ENCODE measurements at places on chromosomes 11 and 22. TPM values are rescaled to one million over a fixed set of nuclear protein-coding genes. Genes with fewer than 3 reads are reported as not detected.
A peak's percentile ranks its signal among the peaks of the same experiment; 100 is the strongest.

DNA sequence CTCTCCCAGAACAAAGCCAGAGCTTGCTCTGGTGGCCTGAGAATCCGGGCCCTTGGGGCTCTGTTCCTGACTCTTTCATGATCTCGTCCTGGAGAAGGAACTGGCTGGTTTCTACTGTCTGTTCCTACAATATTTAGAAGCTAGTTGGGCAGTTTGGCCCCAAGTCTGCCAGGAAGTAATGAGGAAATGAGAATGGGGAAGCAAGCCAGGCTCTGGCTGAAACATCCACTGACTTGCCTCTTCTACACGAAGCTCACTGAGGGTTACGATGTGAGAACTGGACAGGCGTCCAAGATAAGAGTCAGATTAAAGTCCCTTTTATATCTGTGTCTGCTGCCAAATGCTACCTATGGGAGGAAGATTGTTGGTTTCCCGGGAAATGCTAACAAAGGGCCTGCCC is 110.0 kb upstream of the KIRREL3 start:
- no peaks in the 10 kb centered on the region for H3K36me3 ChIP-seq
- no peak for DNase-seq
- no peaks in the 10 kb centered on the region for H3K4me1 ChIP-seq

- no peak overlapping the region for H3K4me3 ChIP-seq
- peaks cover 27% of the 10 kb centered on the region for H3K27me3 ChIP-seq
- H3K27ac ChIP-seq = no peak overlapping the region
- H3K36me3 ChIP-seq = no peaks in the 10 kb centered on the region
- no peak for DNase-seq
- H3K4me1 ChIP-seq = no peaks in the 10 kb centered on the region
These were observed 6.6 kb upstream of the NLRP10 start for GRCh38 chr11:7971846-7972245.

Gene FBLN1
- total RNA-seq = not detected

- H3K4me3 ChIP-seq = no peak overlapping the region
- no peak overlapping the region for H3K27ac ChIP-seq
- H3K36me3 ChIP-seq = no peaks in the 10 kb centered on the region
- H3K27me3 ChIP-seq = peaks cover 9% of the 10 kb centered on the region
- H3K4me1 ChIP-seq = peaks cover 9% of the 10 kb centered on the region
- peak; percentile 54 for DNase-seq
These were observed 98.4 kb downstream of the VPREB1 start for GRCh38 chr22:22342697-22343580.

GRCh38 chr11:118211006-118211405 is 13.8 kb downstream of the JAML start:
- H3K4me1 ChIP-seq = peaks cover 79% of the 10 kb centered on the region
- peaks cover 72% of the 10 kb centered on the region for H3K36me3 ChIP-seq
- no peak for DNase-seq
- H3K4me3 ChIP-seq = no peak overlapping the region
- peak overlapping the region; percentile 41 for H3K27ac ChIP-seq

Gene CDC45
- 1.8 TPM for total RNA-seq

GRCh38 chr11:1205121-1205986 is 17.5 kb upstream of the MUC5B start:
- DNase-seq = no peak
- no peak overlapping the region for H3K4me3 ChIP-seq
- H3K27ac ChIP-seq = no peak overlapping the region
- H3K36me3 ChIP-seq = no peaks in the 10 kb centered on the region

- peak overlapping the region; percentile 93 for H3K4me3 ChIP-seq
- H3K27me3 ChIP-seq = no peaks in the 10 kb centered on the region
These were observed 1.3 kb upstream of the LPXN start for GRCh38 chr11:58576887-58577471.

DNA sequence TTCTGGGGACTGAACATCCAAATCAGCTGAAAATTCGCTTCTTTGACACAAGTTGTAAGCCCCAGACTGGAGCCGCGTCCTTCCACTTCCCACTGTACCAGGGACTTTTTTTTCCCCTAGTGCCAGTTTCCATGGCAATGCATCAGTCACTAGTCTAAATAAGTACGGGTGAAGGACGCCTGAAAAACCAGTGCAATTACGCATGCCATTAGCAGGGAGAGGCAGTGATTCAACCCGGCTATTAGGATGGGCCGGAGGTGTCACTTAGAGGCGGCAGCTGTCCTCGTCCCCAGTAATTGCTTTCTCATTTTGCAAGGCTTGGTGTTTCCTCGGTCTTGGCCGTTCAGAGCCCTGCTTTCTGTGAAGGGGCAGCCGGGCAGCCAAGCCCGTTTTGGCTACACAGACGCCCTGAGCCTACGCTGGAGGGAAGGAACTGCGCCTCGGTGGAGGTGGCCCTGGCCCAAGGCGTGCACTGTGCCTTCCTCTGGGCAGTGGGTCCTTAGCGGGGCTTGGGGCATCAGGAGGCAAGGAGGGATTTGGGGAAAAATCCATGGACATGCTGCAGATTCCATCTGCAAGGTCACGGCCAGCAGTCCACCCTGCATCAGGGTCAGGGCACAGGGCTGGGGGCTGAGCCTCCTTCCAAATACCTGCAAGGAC is 319.7 kb downstream of the CTTN start:
- H3K36me3 ChIP-seq = no peaks in the 10 kb centered on the region
- no peak overlapping the region for H3K4me3 ChIP-seq
- no peak for DNase-seq

DNA sequence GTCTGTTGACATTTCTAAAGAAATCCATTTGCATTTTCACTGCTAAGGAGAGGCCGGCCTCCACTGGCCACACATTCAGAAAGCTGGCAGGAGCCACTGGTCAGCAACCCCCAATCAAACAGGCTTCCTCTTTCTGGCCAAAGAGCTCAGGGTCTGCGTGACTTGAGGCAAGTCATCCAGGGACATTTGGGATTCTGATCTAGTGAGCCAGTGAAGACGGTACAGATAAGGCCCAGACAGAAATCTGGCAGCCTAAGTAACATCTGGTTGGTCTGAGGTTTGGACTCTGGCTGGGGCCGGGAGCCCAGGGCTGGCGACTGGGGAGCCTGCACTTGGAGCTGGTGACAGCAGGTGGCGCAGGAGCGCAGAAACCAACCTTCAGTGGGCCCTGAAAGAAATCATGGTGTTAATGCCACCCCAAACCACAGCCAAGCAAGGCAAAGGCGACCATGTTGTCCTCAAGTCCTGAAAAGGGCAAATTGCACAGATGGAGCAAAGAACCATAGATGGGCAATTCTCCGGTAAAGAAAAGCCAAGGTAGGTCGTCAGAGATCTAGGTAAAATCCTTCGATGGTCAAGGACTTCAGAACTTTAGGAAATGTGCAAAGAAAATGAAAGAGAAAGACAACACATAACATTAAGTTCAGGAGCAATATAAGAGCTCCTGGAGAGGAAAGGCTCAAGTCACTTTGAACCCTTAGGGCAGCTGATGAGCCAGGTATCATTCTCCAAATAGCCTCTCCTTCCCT is 99.4 kb upstream of the BLID start:
- DNase-seq = peak; percentile 4
- H3K36me3 ChIP-seq = no peaks in the 10 kb centered on the region
- no peaks in the 10 kb centered on the region for H3K4me1 ChIP-seq
- H3K4me3 ChIP-seq = no peak overlapping the region
- H3K27me3 ChIP-seq = peaks cover 1% of the 10 kb centered on the region
- H3K27ac ChIP-seq = no peak overlapping the region

DNA sequence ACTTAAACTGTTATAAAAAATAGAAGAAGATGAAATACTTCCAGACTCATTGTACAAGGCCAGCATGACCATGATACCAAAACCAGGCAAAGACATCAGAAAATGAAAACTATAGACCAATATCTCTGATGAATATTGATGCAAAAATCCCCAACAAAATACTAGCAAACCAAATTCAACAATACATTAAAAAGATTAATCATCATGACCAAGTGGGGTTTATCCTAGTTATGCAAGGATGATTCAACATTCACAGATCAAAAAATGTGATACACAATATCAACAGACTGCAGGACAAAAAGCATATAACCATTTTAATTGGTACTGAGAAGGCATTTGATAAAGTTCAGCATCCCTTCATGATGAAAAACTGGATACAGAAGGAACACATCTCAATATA is 824.5 kb upstream of the RAG2 start:
- no peaks in the 10 kb centered on the region for H3K36me3 ChIP-seq
- H3K27me3 ChIP-seq = no peaks in the 10 kb centered on the region
- H3K4me3 ChIP-seq = no peak overlapping the region
- no peaks in the 10 kb centered on the region for H3K4me1 ChIP-seq
- no peak overlapping the region for H3K27ac ChIP-seq

Gene POLA2
- total RNA-seq = 24.5 TPM

Gene ACR
- not detected for total RNA-seq

- no peak for DNase-seq
- no peak overlapping the region for H3K27ac ChIP-seq
- H3K4me3 ChIP-seq = no peak overlapping the region
- no peaks in the 10 kb centered on the region for H3K4me1 ChIP-seq
- H3K36me3 ChIP-seq = no peaks in the 10 kb centered on the region
- no peaks in the 10 kb centered on the region for H3K27me3 ChIP-seq
These were observed 43.1 kb upstream of the EED start for GRCh38 chr11:86201371-86201884.

DNA sequence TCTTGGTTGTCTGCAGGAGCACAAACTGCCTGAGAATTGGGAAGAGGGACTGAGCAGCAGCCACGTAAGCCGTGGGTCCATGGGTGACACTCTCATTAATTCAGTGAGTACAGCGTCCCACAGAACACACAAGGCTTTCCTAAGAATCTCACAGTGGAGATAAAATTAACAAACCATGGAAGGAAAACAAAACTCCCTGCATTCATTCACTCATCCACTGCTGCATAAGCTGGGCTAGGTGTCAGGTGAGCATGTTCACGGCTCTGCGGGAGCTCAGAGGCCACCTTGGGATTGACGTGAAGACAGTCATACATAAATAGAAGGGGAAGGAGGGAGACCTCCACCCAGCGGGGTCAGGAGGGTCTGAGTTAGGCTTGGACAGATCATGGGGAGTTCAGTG is 1442.7 kb downstream of the TBC1D22A start:
- no peaks in the 10 kb centered on the region for H3K36me3 ChIP-seq
- H3K27ac ChIP-seq = no peak overlapping the region
- no peak overlapping the region for H3K4me3 ChIP-seq
- H3K27me3 ChIP-seq = peaks cover 14% of the 10 kb centered on the region
- no peaks in the 10 kb centered on the region for H3K4me1 ChIP-seq

GRCh38 chr11:58659910-58660570 is 37.6 kb downstream of the CNTF start:
- H3K4me1 ChIP-seq = no peaks in the 10 kb centered on the region
- H3K27ac ChIP-seq = no peak overlapping the region
- DNase-seq = no peak
- H3K27me3 ChIP-seq = peaks cover 1% of the 10 kb centered on the region

Gene FXYD2
- 14.4 TPM for total RNA-seq

Gene TBX10
- total RNA-seq = not detected

GRCh38 chr11:92413757-92414513 is 189.3 kb downstream of the FAT3 start:
- no peak overlapping the region for H3K4me3 ChIP-seq
- H3K4me1 ChIP-seq = no peaks in the 10 kb centered on the region
- H3K36me3 ChIP-seq = no peaks in the 10 kb centered on the region

DNA sequence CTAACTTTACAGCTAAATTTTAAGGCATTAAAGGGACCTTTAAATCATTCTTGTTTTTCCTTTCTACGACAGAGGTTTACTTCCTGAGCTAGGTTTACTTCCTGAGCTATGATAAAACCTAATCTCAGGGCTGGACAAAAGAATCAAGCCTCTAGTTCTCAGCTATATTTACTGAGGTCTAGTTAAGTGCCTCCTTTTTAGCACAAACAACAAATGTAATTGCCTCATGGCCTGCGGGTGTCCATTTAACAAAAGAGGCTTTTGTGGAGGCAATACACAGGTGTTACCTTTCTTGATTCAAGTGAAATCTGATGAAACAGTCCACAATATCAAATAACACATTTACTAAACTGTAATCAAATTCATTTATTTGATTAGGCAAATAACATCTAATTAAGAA is 67.3 kb downstream of the IMMP1L start:
- H3K4me1 ChIP-seq = peaks cover 13% of the 10 kb centered on the region
- H3K4me3 ChIP-seq = no peak overlapping the region
- H3K36me3 ChIP-seq = peaks cover 15% of the 10 kb centered on the region
- DNase-seq = no peak
- no peaks in the 10 kb centered on the region for H3K27me3 ChIP-seq

- peak overlapping the region; percentile 98 for H3K4me3 ChIP-seq
- H3K4me1 ChIP-seq = peaks cover 49% of the 10 kb centered on the region
- H3K27ac ChIP-seq = peak overlapping the region; percentile 97
- H3K27me3 ChIP-seq = no peaks in the 10 kb centered on the region
These were observed 2.0 kb downstream of the IGHMBP2 start for GRCh38 chr11:68905421-68906360.

Gene GRAP2
- 202 TPM for total RNA-seq

Gene PLET1
- total RNA-seq = not detected

GRCh38 chr11:65539744-65540289 is 14.9 kb downstream of the SCYL1 start:
- H3K27me3 ChIP-seq = no peaks in the 10 kb centered on the region
- H3K27ac ChIP-seq = peak overlapping the region; percentile 96
- no peaks in the 10 kb centered on the region for H3K36me3 ChIP-seq

Gene MMP26
- total RNA-seq = not detected

- H3K36me3 ChIP-seq = peaks cover 96% of the 10 kb centered on the region
- H3K27me3 ChIP-seq = no peaks in the 10 kb centered on the region
- peak; percentile 16 for DNase-seq
- no peaks in the 10 kb centered on the region for H3K4me1 ChIP-seq
These were observed 12.6 kb upstream of the MAPK8IP1 start for GRCh38 chr11:45872651-45873356.

DNA sequence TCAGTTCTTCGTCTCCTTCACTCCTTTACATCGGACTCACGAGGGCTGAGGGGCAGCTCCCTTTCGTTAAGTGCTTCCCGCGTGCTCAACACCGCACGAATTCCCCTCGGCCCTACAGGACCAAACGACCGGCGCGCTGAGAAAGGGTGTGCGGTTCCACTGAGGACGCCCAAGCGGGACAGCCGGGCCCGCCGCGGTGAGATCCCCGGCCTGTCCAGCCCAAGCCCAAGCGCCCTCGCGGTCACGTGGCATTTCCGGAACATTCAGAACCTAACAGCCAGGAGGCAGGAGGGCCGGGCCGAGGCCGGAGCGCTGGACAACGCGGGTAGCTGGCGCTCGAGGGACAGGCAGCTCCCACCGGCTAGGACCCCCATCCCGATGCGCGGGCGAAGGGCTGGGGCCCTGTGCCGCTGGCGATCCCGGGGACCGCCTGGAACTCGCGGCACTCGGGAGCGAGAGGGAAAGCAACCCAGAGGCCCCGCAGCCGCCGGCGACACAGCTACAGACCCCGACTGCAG is 737 bp upstream of the STIP1 start:
- H3K27ac ChIP-seq = peak overlapping the region; percentile 89
- no peaks in the 10 kb centered on the region for H3K27me3 ChIP-seq
- peaks cover 16% of the 10 kb centered on the region for H3K36me3 ChIP-seq
- H3K4me3 ChIP-seq = peak overlapping the region; percentile 99
- no peak for DNase-seq

- DNase-seq = no peak
- peaks cover 9% of the 10 kb centered on the region for H3K4me1 ChIP-seq
- no peak overlapping the region for H3K27ac ChIP-seq
- H3K27me3 ChIP-seq = peaks cover 28% of the 10 kb centered on the region
- H3K36me3 ChIP-seq = no peaks in the 10 kb centered on the region
These were observed 73.5 kb upstream of the GRAMD1B start for GRCh38 chr11:123356539-123356938.

Data from naive thymus-derived CD8-positive, alpha-beta T cell (primary cell).